GM18507 (cell line): ENCODE measurements at places on chromosomes 2 and 18.

- DNase-seq = no peak
Measured at GRCh38 chr2:222715742-222716141, 44.3 kb downstream of the MOGAT1 start.

GRCh38 chr2:122166820-122167219 is 411.4 kb downstream of the TSN start:
- no peak for DNase-seq

- DNase-seq = no peak
Measured at GRCh38 chr2:36352701-36353100, 2.9 kb upstream of the CRIM1 start.

- DNase-seq = no peak
Measured at GRCh38 chr2:160306985-160307384, 106.9 kb upstream of the ITGB6 start.

GRCh38 chr2:154142480-154142879 is 270.8 kb downstream of the GALNT13 start:
- no peak for DNase-seq
